ENCODE measurements at places on chromosomes 5 and 9.

- no peak for DNase-seq
These were observed 310.8 kb upstream of the DMRT1 start for GRCh38 chr9:530681-531080.

- no peak for DNase-seq
These were observed 364.3 kb upstream of the ADAMTSL1 start for GRCh38 chr9:18109675-18110074.

GRCh38 chr5:91381774-91382359 lies 1.2 kb downstream of the ARRDC3 start:
- DNase-seq = peak; percentile 46

DNA sequence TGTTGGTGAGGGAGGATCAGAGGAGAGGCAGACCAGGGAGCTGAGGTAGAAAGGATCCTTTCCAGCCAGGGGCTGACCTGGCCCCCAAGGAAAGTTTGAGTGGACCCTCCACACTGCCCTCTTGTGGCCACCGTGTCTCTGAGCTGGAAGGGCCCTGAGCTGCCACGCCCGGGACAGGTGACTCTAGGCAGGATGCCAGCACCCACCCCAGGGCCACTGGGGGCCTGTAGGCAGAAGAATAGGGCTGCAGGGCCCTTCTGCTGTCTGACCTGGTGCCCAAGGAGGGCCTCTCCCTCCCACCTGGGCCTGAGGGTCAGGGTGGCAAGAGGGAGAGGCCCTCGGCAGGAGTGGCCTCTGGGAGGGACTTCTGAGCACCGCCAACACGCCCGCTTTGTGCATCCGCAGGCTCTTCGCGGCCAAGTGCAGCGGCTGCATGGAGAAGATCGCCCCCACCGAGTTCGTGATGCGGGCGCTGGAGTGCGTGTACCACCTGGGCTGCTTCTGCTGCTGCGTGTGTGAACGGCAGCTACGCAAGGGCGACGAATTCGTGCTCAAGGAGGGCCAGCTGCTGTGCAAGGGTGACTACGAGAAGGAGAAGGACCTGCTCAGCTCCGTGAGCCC lies 76.8 kb downstream of the LMX1B start:
- DNase-seq = peak; percentile 10

DNA sequence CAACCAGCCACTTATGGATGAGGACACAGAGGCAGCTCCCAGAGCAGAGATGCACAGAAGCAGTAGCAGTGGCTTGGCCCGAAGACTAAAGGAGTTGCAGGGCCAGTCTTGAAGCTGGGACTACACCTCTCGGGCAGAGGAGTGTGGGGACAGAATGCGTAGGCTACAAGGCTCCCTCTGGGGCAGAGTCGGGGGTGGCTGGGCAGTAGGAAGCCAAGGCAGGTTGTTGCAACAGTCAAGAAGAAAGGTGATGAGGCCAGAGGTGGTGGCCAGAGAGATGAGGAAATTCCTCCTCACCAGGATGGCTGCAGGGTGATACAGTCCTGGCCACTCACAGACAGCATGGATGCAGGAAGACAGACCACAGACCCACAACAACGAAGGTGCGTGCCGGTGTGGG lies 4.9 kb upstream of the N4BP3 start:
- DNase-seq = no peak

DNA sequence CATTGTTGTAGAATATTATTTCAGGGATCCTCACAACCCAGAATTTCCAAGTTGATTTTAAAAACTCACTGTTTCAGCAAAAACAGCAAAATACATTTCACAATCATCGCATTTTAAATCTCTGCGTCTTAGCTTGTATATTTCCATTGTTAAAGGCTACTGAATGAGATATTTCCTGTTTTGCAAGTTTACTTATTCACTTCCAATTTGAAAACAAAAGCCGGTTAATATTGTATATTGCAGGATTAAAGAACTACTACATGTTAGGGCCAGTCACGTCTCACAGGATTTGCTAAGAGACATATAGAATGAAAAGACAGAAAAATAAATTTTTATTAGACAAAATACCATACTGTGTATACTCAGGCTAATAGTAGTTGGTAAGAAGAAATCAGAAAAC lies 395.9 kb upstream of the CDH9 start:
- no peak for DNase-seq

DNA sequence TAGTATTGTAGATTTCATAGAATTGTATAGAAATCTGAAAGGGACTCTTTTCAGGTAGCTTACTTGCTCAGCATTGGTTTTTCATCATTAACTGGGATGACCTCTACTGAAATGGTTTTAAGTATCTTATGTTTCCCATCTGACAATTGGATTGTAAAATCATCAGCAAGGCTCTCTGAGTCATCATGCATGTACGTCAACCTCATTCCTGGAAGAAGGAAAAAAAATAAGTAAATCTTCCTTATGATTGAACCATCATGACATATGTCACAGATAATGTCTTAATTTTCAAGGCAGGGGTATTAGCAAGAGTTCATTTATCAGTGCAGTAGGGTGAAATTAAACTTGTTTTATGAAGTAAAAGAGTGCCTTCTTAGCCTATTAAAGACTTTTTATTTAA lies 74.9 kb upstream of the CER1 start:
- DNase-seq = no peak

GRCh38 chr5:135458921-135459331 lies 6.8 kb upstream of the TIFAB start:
- peak; percentile 92 for DNase-seq

GRCh38 chr9:70964861-70965260 lies 156.6 kb downstream of the TRPM3 start:
- DNase-seq = no peak

- DNase-seq = no peak
These were observed 3.5 kb downstream of the IRF1 start for GRCh38 chr5:132487095-132487428.

DNA sequence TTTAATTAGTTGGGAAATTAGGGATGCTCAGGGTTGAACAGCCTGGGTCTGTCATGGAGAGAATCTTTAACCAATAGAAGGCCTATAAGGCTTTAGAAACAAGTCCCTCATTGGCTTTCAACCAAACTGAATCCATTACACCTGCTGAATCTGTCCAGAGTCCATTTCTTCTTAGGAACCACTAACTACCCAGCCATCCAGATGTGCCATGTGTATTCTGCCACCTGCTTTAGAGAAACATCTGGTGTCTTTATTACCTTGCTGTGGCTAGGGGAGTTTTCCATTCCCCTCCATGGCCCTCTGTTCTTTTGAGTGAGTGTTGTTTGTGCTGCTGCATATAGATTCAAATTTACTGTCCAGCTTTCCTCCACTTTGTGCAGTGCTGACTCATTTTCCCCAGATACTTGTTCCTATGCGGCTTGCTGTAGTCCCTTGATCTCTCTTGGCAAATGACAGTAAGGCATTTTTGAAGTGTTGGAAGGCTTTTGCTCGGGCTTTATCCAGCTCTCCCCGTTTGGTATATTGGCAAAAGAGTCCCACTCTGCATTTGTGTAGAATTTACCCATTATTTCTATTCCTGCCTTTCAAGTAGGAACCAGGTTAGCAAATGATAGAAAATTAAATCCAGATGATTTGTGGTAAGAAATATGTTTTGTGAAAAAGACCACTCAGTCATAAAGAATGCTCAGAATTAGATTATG lies 54.6 kb downstream of the NLN start:
- DNase-seq = no peak

DNA sequence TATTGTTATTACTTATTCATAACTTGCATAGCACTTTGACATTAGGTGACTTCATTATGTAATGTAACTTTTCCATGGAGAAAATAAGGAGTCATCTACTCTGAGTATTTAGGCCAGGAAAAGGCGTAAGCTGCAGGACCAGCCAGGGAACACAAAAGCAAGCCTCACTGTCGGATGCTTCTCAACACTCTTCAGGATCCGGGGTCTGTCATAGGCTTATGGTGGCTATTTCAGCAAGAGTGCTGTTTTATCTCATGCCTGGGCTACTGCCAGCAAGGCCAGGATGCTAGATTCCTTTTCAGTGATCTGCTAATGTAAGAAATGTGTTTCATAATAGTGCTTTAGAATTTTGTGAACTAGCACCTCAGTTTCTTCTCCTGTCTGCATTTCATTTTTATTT lies 162.4 kb downstream of the CHSY3 start:
- no peak for DNase-seq

DNA sequence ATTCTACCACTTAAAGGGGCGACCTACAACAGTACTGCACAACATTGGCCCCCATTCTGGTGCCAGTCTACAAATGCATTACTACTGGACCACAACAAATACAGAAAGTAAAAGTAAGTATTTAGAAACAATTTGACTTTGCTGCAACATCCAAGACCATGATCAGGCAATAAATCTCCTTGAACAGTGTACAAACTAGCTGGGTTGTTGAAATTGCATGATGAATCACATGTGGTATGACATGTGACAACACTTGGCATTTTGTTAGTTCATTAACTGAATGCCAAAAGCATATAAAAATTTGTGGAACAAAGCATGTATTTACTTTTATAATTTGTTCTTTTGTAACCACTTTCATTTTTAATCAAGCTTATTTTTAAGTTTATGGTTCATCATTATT lies 270.5 kb downstream of the NFIB start:
- DNase-seq = no peak

GRCh38 chr5:126871441-126871840 lies 94.5 kb downstream of the LMNB1 start:
- no peak for DNase-seq

GRCh38 chr5:131393498-131393968 lies 129.7 kb downstream of the CDC42SE2 start:
- no peak for DNase-seq

GRCh38 chr5:61905613-61906012 lies 400.4 kb upstream of the KIF2A start:
- no peak for DNase-seq

DNA sequence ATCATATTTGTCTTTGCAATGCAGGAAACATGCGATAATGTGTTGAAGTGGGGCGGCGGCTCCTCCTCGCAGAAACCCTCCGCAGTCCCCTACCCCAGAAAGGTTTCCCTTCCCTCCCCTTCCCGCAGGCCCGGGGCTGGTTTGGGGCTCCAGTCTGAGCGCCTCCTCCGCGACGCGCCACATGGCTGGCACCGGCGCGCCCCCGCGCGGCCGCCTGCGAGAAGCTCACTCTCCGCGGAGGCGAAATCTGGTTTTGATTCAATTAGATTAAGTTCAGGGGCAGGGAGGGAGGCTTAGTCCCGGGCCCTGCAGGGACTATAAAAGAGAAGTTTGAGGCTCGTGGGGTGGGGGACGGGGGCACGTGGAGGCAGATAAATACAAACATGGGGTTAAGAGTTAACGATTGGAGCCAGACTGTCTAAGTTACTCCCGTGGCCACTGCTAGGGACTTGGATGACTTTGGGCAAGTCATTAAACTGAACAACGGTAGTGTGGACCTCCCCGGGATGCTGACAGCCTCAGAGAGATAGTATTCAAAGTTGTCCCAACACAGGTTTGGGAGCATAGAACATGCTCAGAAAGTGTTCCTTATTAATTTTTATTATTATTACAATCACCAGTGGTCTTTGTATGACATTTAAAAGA lies 69.4 kb downstream of the MSX2 start:
- DNase-seq = peak; percentile 20

DNA sequence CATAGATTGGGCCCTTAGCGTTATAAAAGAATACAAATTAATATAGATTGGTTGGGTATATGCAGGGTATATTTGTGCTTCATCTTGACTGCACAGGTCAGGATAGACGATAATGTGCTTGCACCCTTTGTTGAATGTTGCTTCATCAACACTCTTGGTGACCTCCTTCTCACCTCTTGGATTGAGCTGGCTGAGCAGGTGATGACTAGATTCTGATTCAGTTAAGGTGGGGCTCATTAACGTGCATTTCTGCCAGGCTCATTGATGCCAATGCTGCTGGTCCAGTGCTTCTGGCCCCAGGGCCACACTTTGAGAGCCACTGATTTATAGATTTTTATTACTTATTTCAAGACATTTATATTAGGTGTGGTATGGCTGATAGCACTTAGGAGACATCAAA lies 27.7 kb downstream of the PCSK5 start:
- DNase-seq = no peak

GRCh38 chr9:123399803-123400378 lies 43.9 kb downstream of the CRB2 start:
- DNase-seq = peak; percentile 33

- DNase-seq = no peak
These were observed 939.7 kb downstream of the NR2F1-AS1 start for GRCh38 chr5:92641031-92641962.

- DNase-seq = no peak
These were observed 6.5 kb upstream of the FAM78A start for GRCh38 chr9:131282688-131283422.

- peak; percentile 12 for DNase-seq
These were observed 11.8 kb downstream of the NR5A1 start for GRCh38 chr9:124495126-124496074.

DNA sequence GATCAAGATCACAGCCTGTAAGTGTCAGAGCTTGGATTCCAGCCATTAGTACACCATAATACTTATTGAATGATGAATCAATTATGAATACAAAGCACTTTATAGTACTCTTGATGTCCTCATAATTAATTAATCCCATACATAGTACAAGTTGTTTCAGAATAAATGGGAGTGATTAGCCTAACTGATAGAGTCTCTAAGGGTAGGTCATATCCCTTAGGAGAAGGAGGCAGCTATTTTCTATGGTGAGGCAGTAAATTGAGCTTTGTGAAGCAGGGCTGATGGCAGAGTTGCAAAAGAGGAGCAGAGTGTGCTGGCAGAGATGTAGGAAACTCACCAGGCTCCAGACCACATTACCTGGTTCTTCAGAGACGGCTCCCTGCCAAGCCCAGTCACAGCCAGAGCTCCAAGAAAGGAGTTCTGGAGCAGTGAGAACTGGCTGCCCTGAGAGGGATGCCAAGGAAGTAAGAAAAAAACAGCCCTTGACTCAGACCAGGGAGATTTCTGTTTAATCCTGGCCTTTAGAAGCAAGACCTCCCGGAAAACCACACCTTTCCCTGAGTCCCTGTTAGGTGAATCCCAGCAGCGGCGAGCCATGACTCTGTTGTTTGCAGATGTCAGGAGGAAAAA lies 112.9 kb downstream of the SH3TC2 start:
- DNase-seq = no peak

- no peak for DNase-seq
These were observed 34.5 kb downstream of the SLC46A2 start for GRCh38 chr9:112856200-112856599.

GRCh38 chr9:130381660-130382059 lies 63.1 kb upstream of the ASS1 start:
- DNase-seq = no peak

DNA sequence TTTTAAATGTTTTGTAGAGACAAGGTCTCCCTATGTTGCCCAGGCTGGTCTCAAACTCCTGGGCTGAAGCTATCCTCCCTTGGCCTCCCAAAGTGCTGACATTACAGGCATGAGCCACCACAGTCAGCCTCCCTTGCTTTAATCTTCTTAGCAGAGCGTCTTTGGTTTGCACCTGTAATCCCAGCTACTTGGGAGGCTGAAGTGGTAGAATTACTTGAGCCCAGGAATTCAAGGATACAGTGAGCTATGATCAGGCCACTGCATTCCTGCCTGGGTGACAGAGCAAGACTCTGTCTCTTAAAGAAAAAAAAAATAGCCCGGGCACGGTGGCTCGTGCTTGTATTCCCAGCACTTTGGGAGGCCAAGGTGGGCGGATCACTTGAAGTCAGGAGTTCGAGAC lies 27.8 kb downstream of the UBE2D2 start:
- no peak for DNase-seq

GRCh38 chr5:139132515-139132914 lies 65.7 kb downstream of the SIL1 start:
- no peak for DNase-seq

- no peak for DNase-seq
These were observed 60.9 kb downstream of the RGS3 start for GRCh38 chr9:113524468-113524867.

- no peak for DNase-seq
These were observed 13.4 kb upstream of the DELE1 start for GRCh38 chr5:141910271-141910673.

GRCh38 chr9:127123064-127123890 lies 842 bp upstream of the ANGPTL2 start:
- no peak for DNase-seq
